ENCODE measurements at places on chromosomes 16 and 17.

GRCh38 chr16:50457979-50458491, 89.2 kb upstream of the BRD7 start:
- no peak for DNase-seq

GRCh38 chr17:27466743-27467375, 10.6 kb downstream of the KSR1 start:
- DNase-seq = no peak

- DNase-seq = no peak
Observed at GRCh38 chr17:4407851-4408250, 25.9 kb upstream of the SPNS3 start.

DNA sequence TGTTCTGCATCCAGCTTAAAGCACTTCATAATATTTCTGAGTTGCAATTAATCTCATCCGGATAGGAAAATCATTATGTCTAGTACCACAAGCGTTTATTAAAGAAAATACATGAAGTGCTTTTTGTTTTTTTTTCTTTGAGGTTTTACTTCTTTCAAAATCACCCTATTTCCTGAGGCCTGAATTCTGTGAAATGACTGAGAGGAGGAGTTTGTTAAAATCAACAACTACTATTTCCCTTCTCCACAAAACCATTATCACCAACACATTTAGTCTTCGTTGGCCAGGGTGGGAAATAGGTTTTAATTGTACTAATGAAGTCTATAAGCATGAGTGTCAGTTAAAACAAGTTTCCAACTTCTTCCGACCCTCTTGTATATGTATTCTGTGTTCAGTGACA, 50.7 kb upstream of the ADCY7 start:
- no peak for DNase-seq

DNA sequence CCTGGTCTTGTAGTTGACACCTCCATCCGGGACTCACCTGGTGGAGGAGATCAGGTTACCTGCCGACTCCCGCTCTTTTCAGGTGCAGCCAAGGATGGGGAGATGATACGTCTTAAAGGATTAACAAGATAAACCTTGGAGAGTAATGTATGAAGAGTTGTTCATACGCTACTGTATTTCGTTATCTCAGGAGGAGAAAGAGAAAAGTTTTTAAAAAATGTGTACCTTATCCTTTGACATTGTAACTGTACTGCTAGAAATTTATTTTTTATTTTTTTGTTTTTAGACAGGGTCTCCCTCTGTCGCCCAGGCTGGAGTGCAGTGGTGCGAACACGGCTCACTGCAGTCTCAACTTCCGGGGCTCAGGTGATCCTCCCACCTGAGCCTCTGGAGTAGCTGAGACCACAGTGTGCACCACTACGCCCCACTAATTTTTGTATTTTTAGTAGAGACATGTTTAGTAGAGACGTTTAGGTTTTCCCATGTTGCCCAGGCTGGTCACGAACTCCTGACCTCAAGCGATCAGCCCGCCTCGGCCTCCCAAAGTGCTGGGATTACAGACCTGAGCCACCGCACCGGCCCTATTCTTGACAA, 764 bp upstream of the SMURF2 start:
- DNase-seq = peak; percentile 46

DNA sequence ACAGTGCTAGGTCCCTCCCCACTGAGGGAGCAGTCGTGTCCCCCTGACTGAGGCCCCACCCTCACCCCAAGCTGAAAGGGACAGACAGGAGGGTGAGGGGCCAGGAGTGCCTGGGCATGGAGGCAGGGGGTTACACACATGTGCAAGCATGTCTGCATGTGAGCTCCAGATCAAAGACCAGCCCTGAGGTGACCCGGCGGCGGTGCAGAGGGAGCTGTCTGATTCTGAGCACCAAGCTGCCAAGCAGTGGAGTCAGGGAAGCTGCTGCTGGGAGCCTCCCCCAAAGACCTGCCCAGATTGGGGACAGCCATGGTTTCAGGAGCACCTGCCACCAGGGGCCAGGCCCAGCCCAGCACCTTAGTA, 5.5 kb downstream of the DLX3 start:
- no peak for DNase-seq

GRCh38 chr17:64092952-64093451, 36.9 kb downstream of the ERN1 start:
- DNase-seq = no peak

- no peak for DNase-seq
Observed at GRCh38 chr16:57273359-57273758, 11.1 kb downstream of the PLLP start.

- DNase-seq = no peak
Observed at GRCh38 chr16:5041600-5042133, 7.9 kb upstream of the NAGPA start.

GRCh38 chr17:21275047-21275578, 9.4 kb upstream of the MAP2K3 start:
- no peak for DNase-seq

DNA sequence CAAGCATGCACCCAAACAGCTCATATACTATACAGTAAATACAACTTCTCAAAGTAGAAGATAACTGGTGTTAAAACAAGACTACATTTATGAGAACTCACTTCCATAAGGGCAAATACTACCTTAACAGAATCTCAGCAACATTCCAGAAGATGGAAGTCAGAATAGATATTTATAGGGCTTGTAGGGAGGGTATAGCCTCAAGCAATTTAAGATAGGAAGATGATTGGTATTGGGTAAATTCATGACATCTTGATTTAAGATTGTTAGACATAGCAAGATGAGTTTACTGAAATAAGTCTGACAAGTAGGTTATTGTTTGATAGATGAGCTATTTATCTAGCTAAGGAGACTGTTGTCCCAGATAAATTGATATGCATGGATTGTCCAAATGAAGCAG, 250.2 kb downstream of the CDH13 start:
- no peak for DNase-seq

DNA sequence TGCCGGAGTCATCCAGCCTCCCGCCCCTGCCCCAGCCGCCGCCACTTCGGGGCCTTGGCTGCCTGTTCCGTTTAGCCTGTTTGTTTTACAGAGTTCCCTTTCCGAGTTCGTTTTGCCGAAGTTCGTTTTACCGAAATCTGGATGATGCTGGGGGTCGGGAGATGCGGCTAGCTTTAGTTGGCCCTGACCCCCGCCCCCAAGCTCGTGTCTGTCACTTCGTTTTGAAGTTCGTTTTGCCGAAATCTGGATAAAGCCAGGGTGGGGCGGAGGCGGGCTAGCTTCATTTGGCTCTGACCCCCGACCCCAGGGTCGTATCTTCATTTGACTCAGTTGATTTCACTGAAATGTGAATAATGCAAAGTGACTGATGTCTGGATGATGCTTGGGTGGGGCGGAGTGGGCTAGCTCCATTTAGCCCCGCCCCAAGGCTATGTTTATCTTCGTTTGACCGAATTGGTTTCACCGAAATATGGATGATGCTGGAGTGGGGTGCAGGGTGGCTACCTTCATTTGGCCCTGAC, 591 bp downstream of the PSMD7 start:
- DNase-seq = no peak

DNA sequence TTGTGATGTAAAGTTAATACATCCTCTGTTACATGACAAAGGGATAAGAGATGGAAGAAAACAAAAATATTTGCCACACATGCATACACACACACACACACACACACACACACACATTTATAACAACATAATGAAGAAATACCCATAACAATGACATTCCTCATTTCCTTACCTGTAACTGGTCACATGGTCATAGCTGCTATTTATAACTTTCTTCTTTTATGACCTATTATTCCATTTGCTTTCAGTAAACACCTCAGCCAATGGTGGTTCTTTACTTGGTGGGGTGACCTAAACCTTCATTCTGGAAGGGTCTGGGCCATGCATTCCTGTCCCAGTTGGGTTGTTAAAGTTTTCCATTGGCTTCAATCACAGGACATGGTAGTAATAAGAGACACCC, 5.3 kb downstream of the MT2A start:
- no peak for DNase-seq

GRCh38 chr16:64445649-64446048, 676.2 kb downstream of the CDH11 start:
- no peak for DNase-seq

DNA sequence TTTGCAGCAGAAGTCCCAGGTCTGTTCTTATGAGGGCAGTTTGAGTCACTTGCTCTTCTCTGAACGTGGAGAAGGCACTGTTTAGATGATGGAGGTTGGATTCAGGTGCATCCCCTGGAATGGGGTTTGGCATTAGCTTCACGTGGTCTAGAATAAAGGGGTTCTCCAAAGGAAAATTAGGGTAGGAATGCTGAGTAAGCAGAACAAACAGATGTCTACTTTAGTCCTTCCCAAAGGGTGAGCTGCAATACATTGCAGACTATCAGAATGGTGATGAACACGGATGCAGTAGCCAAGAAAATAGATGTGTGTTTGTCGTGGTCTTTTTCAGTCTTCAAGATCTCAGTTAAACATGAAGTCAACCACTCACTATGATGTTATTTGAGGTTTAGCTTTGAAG, 3.3 kb upstream of the CBLN1 start:
- DNase-seq = no peak

DNA sequence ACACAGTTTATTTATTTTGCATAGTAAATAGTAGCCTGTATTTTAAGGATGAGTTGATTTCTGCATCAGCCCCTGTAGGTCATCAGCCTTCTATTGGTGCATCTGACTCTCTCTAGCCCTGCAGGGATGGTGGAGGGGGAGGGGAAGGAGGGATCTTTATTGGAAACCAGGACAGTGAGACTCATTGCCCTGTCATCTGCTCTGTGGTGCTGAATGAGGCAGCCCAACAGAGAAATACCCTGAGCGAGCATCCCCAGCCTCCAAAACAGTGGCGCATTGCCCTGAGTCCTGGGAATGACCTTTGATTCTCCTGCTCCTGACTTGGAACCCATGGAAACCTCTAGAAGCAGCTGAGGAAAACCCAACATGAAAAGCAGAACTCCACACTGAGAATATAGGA, 45.5 kb upstream of the STH start:
- DNase-seq = no peak

- peak; percentile 39 for DNase-seq
Observed at GRCh38 chr16:89052890-89053724, 40.5 kb upstream of the ACSF3 start.

GRCh38 chr16:1712791-1713261, 6.8 kb downstream of the MAPK8IP3 start:
- DNase-seq = no peak

GRCh38 chr16:67474551-67475455, 6.2 kb downstream of the ATP6V0D1 start:
- DNase-seq = peak; percentile 66

DNA sequence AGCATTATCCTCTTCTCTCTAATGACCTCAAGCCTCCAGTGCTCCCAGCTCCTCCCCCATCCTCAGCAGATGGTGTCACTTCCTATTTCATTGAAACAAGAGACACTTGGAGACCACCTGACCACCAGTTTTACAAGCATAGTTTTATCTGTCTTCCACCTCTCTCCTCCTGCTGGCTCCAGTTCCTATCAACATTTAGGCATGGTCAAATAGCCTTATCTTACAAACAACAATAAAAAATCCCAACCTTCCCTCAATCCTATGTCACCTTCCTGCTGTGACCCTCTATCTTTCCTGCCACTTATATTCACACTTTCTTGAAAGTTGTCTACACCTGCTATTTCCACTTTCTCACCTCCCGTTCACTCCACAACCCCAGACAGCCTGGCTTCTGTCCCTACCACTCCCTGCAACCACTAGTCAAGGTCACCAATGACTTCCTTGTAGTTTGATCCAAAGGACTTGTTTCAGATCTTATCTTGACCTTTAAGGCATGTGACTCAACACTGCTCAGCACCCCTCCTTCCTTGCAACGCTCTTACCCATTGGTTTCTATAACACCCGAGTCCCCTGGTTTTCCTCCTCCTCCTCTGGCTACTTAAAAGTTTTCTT, 4.3 kb upstream of the NTN1 start:
- no peak for DNase-seq

DNA sequence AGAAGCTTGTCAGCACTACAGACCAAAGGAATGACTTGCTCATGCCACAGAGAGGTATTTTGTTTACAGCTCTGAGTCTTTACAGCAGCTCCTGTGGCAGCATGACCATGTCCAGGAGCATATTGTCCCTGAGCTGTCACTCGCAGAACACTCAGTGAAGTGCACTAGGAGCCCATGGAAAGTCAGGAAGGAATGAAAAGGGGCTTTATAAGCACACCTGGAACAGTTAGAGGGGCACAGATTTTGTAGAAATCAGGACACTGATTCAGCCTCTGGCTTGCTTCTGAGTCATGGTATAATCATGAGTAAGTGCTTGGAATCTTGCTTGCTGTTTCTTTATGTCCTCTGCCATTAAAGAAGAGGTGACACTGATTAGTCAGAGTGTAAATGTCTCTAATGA, 41.0 kb downstream of the TADA2A start:
- no peak for DNase-seq

DNA sequence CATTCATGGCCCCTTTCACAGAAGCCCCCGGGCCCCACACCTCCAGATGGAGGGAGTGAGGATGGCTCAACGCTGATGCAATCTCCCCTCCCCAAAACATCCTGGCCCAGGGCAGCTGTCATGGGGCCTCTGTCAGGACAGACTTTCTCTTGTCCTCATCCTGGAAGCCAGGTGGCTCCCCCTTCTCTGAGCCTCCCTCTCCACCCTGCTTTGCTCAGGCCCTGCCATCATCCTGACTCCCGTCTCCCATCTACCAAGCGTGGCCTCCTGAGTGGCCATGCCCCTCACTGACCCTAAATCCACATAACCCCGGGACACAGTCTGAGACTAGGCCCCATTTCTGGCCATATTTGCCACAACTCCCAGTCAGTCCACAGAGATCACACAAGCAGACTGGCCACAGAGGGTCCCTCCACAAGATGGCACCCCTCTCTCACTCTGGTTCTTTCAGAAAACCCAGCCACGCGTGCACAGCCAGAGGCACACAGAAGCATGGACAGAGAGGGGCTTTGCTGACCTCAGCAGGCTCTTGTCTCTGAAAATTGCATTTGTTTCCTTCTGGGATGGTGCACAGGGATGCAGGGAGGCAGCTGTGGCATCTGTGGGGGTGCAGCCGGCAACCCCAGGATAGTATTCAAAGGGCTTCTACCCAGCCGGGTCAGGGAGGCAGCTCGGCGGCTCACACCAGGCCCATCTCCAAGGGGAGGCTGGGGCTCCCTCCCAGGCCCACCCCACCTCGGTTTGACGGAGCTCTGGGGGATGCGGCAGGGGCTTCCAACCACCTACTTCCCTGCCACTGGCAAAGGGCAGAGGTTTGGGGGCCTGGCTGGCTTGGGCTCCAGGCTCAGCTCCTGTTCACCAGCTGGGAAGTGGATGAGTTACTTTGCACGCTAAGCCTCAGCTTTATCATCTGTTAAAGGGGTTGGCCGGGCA, 16.9 kb downstream of the DOC2B start:
- no peak for DNase-seq

DNA sequence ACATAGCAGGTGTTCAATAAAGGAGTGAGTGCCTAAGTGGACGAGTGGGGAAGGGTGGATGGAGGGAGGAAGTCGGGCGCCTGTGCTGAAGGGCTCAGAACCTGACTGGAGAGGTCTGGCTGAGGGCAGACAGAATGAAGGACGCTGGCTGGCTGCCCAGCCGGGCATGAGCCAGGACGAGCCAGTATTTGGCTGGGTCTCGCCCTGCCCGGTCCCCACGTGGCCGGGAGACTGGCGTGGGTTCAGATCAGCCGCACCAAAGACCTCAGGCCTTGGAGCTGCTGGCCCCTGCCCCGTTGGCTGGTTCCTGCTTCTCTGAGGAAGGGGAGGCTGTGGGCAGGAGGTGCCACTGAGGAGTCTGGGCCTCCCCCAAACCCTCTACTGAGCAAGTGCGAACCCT, 79.8 kb downstream of the ENGASE start:
- DNase-seq = peak; percentile 36

GRCh38 chr17:62821189-62822079, 13.3 kb upstream of the MARCHF10 start:
- no peak for DNase-seq

GRCh38 chr16:64250866-64251265, 871.0 kb downstream of the CDH11 start:
- no peak for DNase-seq

GRCh38 chr17:33858682-33859081, 396.4 kb upstream of the CCL2 start:
- no peak for DNase-seq

Data from NCI-H2029 treated with DMSO at 0.1 percent for 48 hours (cell line).